NCI-H2029 (cell line): ENCODE measurements at places on chromosomes 4 and X.

DNA sequence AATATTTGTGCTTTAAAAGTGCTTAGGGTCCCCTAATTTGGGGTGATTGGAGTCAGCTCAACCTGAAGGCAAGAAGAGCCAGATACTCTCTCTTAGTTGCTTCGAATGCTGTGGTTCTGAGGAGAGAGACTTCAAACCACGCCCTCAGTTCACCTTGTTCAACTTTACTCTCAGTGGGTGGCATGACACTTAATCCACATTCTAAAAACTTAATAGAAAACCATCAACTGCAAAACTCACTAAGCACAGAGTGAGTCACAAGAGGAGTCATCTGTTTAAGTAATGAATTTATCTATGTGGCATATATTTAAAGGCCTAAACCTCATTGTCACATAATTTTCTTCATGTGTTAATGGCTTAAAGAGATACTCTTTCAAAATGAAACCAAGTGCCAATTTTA, 99.5 kb upstream of the SLC4A4 start:
- no peak for DNase-seq

GRCh38 chr4:36392916-36393315, 111.5 kb downstream of the DTHD1 start:
- DNase-seq: no peak

- no peak for DNase-seq
Observed at GRCh38 chr4:159445692-159446091, 342.8 kb downstream of the RAPGEF2 start.

GRCh38 chr4:161920304-161921052, 243.3 kb downstream of the FSTL5 start:
- no peak for DNase-seq

DNA sequence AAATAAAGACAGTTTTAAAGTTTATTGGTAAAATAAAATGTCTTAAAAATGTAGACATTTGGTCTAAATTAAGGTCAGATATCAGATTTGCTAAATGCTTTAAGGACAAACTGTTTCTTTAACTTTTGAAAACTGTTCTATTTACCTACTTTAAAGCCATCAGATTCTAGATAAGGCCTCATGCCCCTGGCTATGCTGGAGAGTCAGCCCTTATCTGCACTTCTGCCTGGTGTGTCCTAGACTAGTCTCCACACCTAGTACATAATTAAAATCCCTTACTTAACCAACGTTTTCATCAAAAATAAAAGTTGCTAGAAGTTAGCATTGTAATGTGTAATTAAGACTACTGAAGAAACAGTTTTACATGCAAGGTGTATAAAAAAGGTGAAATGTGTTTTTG, 25.6 kb downstream of the HSD17B11 start:
- DNase-seq: no peak

DNA sequence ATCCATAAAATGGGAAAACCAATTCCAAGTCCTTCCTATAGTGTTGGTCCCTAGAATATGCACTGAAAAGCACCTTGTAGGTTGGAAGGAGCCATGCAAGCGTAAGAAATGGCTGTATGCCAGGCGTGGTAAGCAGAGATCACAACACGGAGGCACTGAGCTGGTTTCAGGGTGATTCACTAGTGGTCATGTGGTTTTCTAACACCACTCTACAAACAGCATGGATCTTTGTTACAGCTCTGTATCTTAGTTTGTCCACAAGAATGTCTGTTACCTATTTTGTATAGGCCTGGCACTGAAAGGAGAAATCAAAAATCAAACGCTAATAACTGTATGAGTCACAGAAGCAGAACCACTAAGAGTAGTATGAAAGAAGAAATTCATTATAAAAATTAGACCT, 71.9 kb downstream of the MAGEB17 start:
- no peak for DNase-seq
